ENCODE measurements at places on chromosomes 2 and 18. TPM values are rescaled to one million over a fixed set of nuclear protein-coding genes. Genes with fewer than 3 reads are reported as not detected.

GRCh38 chr18:79955302-79956075 is 4.0 kb upstream of the SLC66A2 start:
- no peak for DNase-seq

The SH3BP4 gene
- total RNA-seq: 49.7 TPM

The TRIM54 gene
- not detected for total RNA-seq

DNA sequence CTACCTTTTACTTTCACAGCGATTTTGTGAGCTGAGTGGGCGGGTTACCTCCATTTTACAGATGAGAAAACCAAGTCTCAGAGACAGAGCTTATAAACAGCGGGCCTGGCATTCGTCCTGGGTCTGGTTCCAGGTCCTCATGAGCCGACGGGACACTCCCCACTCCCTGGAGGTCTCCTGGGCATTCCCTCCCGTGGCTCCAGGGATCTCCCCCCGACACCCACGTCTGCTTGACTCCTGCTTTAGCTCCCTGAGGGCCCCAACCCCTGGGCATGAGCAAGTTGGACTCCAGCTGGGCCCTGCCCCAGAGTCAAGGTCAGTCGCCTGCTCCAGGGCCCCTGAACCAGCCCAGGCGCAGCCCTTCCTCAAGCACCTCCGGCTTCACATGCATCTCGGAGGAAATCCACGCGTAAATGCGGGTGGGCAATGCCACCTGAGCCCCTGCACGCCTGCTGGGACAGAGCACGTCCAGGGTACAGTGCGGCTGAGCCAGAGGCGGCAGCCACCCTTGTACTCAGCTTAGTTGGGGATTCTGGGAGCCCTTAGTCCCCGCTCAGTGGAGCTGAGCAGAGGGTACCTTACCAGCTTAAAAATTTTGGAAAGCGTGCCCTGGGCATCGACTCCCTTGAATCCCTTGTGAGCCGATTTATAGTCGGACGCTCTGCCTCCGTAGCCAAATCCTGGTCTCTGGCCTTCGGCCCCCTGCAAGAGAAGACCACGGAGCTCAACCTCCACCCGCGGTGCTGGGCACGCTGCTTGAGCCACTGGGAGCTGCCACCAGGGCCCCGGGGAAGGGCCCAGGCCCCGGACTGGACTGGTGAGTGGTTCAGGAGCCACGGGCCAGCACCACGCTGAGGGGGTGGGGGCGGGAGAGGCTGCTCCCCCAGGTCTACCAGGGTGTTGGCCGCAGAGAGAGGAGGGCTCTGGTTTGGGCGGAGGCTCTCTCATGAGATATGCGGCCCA is 148.1 kb downstream of the MBP start:
- no peak for DNase-seq

DNA sequence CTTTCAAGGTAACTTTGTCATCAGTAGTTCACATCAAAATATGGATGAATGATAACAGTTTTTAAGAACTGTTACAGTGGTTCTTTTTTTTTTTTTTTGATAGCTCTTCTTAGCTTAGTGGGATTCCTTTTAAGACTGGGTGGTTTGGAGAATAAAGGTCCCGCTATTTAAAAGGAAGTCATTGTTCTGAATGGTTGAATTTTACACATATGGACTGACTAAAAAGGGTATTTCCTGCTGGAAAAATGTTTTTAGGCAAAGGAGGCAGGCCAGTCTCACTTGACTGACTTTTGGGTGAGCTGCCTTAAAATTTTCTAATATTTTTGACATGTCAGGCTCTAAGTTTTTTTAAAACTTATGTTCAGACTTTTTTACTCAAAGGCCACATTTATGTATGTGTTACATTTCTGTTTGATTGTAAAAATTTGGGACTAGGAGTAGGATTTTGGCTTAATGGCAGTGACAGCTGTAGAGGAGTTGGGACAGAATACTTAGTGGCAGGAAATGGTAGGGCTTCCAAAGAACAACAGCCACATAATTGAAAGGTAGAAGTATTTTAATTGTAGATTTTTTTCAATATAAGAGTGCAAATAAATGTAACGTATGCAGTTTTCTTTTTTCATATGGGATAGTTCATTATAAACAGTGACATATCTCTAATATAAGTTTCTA is 13.7 kb downstream of the VAPA start:
- DNase-seq: no peak

The GNAL gene
- 0.16 TPM for total RNA-seq

GRCh38 chr2:29844713-29845326 is 76.6 kb downstream of the ALK start:
- peak; percentile 3 for DNase-seq

The SERPINB10 gene
- not detected for total RNA-seq

DNA sequence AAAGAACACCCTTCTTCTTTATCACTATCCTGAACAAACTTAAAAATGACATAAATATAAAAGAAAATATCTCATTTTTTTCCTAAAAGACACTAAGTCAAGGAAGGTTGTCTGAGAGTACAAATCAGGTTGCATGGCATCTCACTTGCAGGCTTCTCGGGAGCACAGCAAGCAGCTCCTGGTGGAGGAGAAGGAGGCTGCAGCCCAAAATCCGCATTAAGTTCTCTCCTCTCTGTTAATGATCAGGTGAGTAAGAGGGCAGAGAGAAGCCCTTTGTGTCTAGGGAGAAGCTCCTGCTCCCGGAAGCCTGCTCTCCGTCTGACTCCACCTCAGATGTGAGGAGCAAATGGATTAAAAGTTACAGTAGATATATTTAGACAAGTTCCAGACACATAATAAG is 35.0 kb upstream of the DOK6 start:
- no peak for DNase-seq

GRCh38 chr2:100376836-100377235 is 40.6 kb downstream of the CHST10 start:
- no peak for DNase-seq

The CCDC102B gene
- 3.1 TPM for total RNA-seq

DNA sequence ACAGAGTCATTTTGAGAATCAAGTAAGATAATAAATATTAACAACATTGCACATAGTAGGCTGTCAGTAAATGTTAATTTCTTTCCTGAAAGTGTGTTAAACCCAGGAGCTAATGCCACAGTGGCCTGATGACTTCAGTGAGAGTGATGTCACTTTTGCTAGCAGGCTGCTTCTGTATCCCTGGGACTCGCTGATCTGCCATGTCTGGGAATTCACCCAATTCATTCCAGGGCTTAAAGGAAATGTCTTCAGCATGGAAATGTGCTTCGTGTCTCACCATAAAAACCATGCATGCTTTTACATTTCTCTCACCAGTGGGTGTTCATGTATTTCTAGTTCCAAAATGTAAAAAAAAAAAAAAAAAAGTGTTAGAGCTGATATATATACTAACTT is 56.8 kb upstream of the MAPRE3 start:
- DNase-seq: peak; percentile 43

The FAM124B gene
- 1.2 TPM for total RNA-seq

- DNase-seq: peak; percentile 13
Observed at GRCh38 chr2:239140346-239141020, 260.3 kb downstream of the HDAC4 start.

The POTEF gene
- not detected for total RNA-seq

DNA sequence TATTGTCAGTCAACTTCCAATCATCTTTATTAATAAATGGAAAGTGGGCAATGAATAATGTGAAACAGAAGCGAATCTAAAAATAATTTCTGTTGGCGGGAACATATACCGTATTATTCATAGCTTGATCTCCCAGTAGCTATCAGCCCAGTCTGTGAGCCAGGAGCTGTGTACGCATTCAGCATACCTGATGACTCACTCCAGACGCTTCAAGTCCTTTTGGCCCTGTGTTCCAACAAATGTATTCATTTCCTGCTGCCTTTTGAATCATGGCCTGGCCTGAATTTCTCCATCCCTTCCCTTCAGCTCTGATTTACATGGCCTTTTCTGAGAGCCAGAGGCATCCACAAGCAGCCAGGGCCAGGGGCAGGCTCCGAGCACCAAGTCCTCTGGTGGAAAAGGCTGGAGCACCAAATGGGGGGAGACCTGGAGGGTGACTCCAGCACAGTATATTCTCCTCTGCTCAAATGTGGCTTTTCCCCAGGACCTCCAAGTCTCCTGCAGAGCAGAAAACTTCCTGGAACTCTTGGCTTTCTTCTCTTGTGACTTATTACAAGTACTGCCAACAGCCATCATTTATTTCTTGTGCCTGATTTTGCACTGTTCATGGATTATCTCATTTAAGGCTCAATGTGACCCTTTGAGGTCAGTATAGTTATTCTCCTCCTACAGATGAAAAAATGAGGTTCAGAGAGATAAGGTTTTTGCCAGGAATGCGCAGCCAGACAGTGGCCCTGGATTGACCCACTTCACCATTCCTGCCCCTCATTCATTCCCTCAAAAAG is 108.7 kb downstream of the EN1 start:
- DNase-seq: peak; percentile 99

The PSMA8 gene
- total RNA-seq: not detected

The OTOS gene
- not detected for total RNA-seq

The EGR4 gene
- total RNA-seq: not detected

- DNase-seq: no peak
Observed at GRCh38 chr2:111904726-111905474, 6.5 kb downstream of the MERTK start.

DNA sequence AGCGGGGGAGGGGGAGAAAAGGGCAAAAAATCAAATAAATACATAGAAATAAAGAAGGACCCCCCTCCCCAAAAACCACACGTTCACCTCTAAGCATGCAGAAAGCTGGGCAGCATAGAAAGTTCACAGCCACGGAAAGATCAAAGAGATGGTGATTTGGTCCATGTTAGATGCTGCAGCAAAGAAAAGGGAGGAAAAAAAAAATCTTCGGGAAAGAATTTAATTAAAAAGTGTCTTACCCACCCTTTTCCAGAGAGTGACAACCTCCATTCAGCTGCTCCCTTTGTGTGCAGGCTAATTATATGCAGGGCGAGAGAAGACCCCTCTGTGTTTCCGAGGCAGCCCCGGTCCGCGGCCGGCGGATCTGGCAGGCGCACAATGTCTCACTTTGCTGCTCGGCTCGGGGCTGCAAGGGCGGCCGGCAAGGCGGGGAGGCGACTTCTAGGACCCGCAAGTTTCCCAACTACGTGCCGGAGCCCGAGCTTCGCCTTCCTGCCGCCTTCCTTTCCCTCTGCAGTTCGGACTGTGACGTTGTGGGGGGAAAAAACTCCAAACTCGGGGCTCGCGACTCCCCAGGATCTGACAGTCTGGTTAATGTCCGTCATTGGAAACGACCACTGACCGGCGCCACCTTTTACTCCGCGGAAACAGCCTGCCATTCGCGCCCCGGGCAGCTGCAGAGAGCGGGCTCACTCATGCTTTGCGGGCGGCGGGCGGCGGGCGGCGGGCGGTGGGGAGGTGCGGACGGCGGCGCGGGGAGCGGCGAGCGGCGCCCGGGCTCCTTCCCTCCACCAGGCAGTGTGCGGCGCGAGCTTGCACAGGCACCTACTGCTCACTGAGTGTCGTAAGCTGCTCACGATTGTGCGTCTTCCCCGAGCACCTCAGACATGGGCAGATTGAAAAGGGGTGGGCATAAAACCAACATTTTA is at the start of gene LRRTM1:
Gene LRRTM1, minus strand, starts transcription at position 844 of the 929 bp plus-strand sequence. CDS start 933 bp downstream, outside the sequence.
- DNase-seq: no peak

DNA sequence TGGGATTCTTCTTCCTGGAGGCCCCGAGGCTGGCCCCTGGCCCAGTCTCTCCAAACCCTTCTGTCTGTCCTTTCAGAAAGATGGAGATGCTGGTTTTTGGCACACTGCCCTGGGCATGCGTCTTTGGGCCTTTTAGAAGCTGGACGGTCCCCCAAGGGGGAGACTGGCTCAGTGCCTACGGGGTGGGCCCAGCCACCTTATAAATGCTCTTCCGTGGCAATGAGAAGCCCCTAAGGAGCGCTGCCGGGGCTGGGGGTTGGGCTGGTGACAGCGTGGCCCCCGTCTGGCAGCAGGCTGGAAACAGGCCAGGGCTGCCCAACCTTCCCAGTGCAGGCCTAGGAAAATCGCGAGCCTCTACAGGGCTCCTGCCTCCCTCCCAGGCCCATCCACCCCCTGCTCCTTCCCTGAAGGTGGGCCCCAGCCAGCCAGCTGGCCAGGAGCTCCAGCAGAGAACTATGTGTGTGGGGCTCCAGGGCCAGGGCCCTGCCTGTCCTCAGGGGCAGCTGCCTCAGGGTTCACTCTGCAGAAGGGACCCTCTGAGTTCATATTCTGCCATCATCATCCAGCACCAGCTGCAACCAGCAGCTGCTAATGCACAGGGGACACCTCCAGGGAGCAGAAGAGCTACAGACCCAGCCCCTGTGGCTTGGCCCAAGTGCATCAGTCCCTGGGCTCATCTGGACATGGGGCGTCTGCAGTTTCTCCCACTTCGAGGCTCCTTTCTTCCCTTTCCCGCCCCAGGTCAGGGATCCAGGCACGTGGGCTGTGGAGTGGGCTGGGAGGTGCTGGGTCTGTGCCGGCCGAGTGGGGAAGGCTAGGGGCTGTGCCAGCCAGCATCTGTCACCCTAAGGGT is 107.6 kb upstream of the OTOS start:
- DNase-seq: no peak

GRCh38 chr2:39618236-39618635 is 47.5 kb upstream of the TMEM178A start:
- DNase-seq: no peak

The AQP12B gene
- not detected for total RNA-seq

The C2orf66 gene
- not detected for total RNA-seq

The TUBB8B gene
- not detected for total RNA-seq

GRCh38 chr2:27960237-27960912 is 69.8 kb downstream of the BABAM2 start:
- peak; percentile 95 for DNase-seq

- DNase-seq: peak; percentile 10
Observed at GRCh38 chr2:173929441-173929840, 35.7 kb downstream of the SP3 start.

GRCh38 chr18:40868110-40868858 is 1086.8 kb upstream of the PIK3C3 start:
- peak; percentile 95 for DNase-seq

DNA sequence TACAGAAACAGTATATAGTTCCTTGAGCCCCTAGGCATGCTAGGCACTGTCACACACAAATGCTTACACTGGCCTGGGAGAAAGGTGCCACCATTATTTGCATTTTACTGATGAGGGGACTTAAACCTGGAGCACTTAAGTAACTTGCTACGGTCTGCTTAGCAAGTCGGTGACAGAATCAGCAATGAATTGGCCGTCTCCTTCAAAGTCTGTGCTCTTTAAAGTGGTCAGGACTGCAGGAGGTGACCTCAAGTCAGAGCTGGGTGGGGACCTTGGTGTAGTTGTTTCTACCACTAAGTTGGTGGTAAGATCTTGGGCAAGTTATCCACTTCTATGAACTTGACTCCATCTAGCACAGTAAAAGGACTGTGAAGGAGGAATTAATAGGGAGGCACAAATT is 34.8 kb downstream of the PTPRM start:
- no peak for DNase-seq

DNA sequence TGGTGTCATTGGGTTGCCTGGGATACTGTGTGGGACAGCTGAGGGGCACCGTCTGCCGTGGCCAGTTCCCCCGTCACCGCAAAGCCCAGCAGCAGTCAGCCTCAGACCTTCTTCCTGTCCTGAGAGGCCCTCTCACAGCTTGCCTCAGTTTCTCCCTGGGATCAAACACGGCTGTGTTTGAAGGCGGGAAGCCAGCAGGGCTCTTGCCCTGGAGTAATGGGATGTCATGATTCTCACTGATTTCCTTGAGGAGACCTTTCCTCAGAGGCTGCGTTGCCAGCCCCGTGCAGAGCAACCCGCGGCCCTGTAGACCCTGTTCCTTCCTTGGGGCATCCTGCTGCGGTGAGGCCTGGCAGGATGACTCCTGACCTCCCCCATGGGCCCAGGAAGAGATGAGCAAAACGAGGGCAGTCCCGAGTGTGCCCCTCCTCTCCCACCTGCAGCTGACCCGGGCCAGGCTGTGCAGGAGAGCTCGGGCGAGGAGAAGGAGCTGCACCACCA is 13.9 kb upstream of the NFATC1 start:
- no peak for DNase-seq

All from fibroblast of the aortic adventitia (primary cell).